ENCODE measurements at places on chromosomes 1 and 21.

- no peak for DNase-seq
Measured at GRCh38 chr1:29474274-29475244, 238.2 kb downstream of the PTPRU start.

DNA sequence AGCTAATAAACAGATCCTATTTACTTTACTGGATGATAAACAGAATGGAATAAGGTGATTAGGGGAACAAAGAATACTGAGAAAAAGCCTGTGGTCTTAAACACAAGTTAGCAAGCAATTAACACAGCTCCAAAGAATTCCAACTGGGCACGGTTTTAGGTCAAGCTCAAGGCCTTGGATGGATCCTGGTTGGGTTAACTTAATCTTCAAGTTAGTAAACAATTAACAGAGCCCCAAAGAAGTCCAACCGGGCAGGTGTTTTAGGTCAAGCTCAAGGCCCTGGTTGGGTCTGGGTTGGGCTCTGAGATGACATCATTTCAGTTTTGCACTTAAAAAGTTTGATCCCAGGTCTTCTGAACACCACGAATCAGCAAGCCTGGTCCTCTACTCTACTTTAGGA lies 1086.3 kb upstream of the TMPRSS15 start:
- DNase-seq, result no peak

DNA sequence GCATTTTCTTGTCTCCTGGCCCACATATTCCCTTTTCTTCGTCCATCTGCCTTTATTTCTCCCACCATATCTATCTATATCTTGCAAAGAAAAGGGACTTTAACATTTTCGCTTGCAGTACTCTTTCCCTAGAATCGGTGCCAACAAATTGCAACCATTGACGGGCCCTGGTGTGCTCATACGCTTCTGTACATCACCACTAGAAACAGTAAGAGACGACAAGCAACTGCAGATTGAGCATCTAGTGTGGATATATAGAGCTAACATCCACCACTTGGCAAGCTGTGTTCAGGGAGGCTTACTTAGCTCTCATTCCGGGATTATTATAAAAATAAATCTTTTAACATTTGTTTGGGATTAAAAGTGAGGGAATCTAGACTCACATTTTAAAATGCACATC lies 230.8 kb upstream of the PKN2 start:
- no peak for DNase-seq

GRCh38 chr1:145926686-145927062 lies 610 bp downstream of the RBM8A start:
- no peak for DNase-seq

GRCh38 chr1:180186831-180187230 lies 32.2 kb downstream of the QSOX1 start:
- no peak for DNase-seq

DNA sequence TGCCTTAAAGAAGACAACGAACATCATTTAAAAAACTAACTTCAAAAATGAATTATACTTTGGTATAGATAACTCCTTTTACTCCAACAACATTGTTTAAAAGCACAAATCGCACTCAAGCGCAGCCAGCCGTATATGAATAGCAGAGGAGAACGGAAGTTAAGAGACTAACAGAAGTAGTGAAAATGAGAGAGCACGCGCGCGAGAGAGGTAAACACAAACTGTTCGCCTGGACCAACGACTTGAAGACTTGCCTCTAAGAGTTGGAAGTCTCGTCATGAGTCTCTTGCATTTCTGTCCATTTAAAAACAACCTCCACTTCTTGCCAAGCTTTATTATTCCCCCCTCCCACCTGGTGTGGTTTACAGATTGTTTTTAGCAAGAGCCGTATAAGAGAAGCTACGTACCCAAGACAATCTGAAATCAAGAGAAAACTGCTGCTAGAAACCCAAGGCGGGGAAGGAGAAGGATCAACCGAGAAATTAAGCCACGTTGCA lies 479 bp downstream of the SELENOF start:
- peak; percentile 13 for DNase-seq

Data from activated naive CD4-positive, alpha-beta T cell (primary cell).